ENCODE measurements at places on chromosomes 3 and 15.

DNA sequence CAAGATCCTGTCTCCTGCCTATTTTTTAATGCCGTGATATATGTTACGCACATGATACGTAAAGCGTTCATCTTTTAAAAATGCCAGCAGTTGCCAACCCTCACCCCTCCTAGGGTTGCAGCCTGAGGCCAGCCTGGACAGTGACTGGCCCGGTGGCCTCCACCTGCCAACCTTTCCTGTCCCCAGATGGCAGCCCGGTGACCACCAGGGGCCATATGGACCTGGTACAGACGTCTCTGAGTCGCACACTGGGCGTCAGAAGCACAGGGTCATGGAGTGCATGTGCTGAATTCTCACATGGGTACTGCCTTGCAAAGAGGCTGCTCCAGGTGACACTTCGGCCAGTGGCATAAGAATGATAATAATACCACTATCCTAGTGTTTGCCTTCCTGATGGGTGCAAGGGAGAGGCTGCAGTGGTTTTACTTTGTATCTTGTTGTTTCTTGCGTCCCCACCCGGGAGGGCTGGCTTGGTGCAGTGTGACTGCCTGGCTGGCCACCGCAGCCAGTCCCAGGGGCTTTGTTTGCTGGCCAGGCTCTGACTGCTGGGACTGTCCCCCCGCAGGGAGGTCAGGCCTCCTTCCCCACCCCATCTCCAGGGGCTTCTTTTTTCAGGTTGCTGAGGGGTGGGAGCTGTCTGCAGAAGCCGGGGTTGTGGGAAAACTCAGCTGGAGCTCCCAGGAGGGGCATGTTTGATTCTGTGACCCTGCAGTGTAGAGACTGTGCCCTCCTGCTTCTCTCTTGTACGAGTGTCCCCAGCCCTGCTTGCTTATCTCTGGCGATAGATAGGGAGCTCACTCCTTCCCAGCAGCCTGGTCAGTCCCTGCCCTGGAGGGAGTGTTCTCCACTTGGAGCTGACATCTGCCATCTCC lies 16.9 kb downstream of the FBLN2 start:
- no peak for DNase-seq

- no peak for DNase-seq
These were observed 13.4 kb downstream of the ATRIP start for GRCh38 chr3:48459773-48460516.

DNA sequence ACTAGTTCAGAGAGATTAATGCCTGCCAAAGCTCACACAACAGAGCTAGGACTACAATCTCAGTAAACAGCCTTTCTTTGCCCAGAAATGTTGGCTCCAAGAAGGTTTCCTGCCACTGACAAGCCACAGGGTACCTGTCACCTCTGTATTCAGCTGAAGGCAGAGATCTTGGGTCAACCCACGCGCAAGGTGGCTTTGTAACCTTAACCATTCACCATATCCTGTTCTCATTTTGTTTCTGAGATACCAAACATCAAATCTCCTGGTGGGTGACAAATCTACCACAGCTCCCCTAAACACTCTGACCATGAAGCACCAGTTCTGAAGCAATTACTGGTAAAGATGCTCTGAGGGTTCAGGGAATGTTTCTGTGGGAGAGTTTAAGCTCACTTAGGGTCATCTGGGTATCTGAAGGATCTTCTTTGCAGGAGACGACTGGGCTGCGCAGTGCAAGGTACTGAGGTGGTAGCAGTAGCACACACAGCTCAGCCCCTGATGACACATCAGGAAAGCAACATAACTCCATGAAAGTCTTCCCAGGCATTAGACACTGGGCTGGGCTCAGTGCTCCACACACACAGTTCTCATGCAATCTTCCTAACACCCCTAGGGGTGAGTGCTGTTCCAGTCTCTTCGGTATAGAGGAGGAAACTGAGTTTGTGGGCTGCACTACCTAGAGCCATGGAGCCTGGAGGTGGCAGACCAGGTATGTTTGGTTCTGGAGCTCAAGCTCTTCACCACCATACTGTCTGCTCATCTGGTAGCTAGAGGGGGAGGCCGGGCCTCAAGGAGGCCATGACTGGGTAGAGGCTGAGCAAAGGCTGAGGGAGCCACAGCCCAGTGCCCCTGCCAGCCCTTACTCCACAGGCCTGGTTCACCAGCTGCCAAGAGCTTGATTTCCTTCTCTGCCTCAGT lies 7.7 kb downstream of the CXCR6 start:
- no peak for DNase-seq

GRCh38 chr3:120399372-120399771 lies 50.2 kb upstream of the LRRC58 start:
- DNase-seq, result no peak

GRCh38 chr3:127411083-127411727 lies 123.4 kb upstream of the PRR20G start:
- no peak for DNase-seq

DNA sequence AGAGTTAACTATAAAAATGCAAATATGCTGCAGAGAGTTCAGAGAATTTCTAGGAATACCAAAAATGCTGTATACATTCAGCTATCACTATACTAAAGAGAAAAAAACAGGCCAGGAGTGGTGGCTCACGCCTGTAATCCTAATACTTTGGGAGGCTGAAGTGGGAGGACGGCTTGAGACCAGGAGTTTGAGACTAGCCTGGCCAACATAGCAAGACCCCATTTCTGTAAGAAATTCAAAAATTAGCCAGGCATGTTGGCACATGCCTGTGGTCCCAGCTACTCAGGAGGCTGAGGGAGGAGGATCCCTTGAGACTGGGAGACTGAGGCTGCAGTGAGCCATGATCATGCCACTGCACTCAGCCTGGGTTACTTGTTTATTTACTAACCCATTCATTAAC lies 74.7 kb upstream of the SLC12A8 start:
- no peak for DNase-seq

DNA sequence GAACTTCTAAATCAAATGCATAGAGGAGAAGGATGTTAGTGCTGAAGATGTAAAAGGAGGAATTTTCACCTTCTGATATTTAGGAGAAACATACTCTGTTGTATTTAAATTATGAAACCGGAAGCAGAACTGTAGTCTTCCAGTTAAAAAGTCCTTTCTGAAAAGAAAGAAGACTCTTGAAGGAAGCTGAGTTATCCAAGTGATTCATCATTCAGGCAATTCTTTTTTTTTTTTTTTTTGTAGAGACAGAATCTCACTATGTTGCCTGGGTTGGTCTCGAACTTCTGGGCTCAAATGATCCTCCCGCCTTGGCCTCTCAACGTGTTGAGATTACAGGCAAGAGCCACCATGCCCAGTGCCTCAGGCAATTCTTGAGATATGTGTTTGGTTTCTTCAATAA lies 424.8 kb upstream of the TPM1 start:
- DNase-seq, result no peak

DNA sequence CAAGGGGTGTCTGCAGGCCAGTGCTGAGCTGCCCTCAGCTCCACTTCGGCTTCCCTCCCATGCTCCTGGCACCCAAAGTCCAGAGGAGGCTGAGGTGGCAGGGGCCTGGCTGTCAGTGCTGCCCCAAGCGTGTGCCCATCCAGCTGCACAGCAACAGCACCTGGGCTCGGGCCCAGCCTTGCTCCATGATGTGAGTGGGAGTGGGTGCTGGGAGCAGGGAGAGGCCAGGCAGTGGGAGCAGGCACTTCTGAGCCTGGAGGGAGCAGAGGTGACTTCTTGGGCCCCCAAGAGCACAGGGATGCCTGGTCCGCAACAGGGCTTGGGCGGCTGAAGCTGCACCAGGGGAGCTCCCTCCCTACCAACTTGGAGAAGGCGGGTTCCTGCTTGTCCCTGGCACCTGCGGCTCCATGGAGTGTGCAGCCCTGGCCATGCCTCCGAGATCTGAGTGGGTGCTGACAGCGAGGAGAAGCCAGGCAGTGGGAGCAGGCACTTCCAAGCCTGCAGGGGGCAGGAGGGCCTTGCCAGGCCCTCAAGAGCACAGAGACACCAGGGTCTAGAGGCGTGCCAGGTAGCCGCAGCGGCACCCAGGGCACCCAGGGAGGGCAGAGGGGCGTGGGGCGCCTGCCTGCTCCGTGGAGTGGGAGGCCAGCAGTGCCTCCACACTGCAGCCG lies 366.7 kb upstream of the SGO1 start:
- DNase-seq, result no peak

- DNase-seq, result no peak
These were observed 40.9 kb downstream of the STAG1 start for GRCh38 chr3:136711277-136711676.

- no peak for DNase-seq
These were observed 31.6 kb downstream of the COL8A1 start for GRCh38 chr3:99669879-99670555.

DNA sequence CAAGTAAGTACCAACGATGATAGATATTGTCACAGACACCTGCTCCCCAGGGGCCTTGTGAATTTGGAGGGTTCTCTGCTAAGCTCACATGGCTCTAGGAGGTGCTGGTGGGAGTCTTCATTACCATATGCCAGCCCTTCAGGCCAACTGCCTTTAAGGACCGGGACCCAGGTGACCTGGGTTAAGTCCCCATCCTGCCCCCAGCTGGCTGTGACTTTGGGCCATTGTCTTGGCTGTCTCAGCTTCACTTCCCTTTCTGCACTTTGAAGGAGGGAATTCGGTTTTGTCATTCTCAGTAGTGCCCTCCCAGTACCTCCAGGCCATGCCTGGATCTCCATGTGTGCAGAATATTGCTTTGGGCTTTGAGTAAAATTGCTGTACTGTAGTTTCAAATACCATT lies 72.8 kb upstream of the ACAD9 start:
- no peak for DNase-seq

DNA sequence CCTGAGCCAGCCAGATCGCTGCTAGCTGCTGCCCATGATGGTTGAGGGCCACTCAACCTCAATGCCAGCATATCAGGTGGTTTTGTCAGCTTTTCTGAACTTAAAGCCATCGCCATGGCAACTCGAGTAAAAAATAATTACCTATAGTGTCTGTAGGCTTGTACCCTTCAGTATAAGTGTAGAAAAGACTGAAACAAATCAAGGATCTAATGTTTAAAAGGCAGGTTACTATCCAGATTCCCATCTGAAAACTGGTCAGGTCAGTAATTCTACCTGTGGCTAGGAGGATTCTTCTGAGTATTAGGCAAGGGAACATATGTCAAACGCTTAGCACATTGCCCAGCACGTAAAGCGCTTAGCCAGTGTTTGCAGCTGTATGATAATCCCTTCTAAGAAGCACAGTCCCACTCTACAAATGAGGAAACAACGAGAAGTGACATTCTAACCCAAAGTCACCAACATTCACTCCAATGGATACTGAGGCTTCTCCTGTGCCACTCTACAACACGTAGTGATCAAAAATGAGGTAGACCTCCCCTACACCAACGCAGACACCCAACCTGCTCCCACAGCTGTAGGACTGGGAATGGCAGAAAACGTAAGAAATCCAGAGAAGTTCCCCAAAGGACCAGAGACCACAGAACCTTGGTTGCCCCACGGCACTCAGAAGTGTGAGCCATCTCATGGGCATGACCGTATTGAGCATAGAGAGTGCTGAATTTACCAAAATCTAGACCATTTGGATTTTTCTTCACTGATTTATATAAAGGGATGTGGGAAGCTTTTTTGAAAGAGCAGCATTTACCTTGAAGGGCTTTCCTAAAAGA lies 55.3 kb downstream of the SLTM start:
- DNase-seq, result no peak

DNA sequence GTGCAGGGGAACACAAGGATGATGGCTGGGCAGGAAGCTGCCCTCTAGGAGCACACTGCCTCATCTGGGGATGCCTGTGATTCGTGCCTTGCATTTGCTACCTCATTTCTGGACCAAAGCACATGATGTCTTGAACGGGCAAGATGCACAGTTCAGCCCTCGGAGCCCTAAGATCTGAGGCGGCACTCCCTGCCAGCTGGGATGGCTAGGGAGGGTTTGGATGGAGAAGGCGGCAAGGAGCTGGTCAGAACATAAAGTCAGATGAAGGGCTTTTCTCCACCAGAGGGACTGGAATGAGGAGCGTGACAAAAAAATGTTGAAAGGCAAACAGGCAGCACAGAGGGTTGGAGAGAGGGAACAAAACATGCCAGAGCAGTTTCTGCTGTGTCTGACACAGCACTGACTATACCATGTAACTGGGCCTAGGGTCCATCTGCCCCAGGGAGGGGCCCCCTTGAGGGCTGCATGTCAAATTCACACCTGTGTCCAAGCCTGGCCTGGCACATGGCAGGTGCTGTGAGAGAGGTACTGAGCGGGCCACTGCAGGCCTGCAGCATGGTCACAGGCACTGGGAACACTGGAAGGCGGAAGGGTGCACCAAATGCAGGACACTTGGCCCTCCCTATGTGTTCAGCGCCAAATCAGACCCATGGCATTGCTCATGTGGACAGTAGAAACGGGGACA lies 21.7 kb downstream of the TMEM43 start:
- DNase-seq, result no peak

DNA sequence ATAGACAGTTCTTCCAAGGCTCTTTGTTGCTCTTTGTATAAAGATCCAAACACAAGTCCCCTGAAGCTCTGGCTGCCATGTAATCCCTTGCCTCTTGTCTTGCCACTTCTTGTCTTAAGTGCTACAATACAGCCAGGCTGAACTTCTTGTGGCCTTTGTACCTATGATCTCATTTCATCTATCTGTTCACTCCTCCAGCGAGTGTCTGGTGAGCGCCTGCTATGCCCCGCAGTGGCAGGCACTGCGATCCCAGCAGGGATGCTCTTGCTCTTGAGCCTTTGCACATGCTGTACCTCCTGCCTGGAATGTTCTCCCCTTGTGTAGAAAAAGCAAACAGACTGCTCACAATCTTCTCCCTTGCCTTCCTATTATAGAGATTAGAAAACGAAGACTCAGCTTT lies 81.9 kb upstream of the ADPGK start:
- no peak for DNase-seq

DNA sequence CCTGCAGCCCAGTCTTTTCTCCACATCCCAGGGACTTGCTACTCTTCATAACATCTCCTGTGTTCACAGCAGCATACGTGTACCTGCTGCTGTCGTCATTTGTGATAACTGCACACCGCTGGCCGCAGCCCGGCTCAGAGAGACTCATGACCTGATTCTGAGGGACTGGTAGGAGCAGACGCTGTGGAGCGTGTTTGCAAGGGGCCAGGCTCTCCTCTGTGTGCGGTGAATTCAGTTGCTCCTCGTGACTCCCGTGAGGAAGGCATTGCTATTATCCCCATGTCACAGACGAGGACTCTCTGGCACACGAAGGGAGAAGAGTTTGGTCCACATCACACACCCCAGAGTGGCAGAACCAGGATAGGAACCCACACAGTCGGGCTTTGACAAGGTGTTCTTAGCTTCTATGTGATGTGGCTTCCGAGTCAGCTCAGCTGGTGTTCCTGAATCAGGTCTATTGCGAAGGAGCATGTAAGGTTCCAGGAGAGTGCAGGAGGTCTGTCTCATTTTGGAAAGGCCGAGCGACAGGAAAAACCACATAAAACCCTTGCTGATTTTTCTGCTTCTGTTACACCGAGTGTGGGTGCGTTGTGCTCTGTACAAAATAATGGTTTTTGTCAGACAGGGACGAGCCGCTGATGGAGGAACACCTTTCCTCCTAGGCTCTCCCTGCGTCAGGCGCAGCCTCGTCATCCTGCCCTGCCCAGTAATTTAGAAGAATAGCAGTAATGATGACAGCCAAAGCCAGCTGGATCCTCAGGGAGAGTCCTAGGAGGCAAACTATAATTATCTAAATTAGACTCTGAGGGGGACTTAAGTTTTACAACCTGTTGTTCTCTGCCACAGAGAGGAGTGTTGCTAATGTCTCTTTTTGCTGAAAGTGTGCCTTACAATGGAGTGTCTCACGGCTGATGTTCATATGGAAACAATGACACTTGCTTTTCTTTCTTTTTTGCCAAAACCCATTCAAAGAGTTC lies 157.5 kb upstream of the RGMA start:
- DNase-seq, result no peak
